Naive thymus-derived CD8-positive, alpha-beta T cell (primary cell): ENCODE measurements at places on chromosomes 7 and 10. TPM values are rescaled to one million over a fixed set of nuclear protein-coding genes. Genes with fewer than 3 reads are reported as not detected.

GRCh38 chr10:108913300-108913699 is 1010.0 kb downstream of the XPNPEP1 start:
- no peak for DNase-seq

- peak; percentile 50 for DNase-seq
Measured at GRCh38 chr10:31320550-31321211, 1.7 kb downstream of the ZEB1 start.

DNA sequence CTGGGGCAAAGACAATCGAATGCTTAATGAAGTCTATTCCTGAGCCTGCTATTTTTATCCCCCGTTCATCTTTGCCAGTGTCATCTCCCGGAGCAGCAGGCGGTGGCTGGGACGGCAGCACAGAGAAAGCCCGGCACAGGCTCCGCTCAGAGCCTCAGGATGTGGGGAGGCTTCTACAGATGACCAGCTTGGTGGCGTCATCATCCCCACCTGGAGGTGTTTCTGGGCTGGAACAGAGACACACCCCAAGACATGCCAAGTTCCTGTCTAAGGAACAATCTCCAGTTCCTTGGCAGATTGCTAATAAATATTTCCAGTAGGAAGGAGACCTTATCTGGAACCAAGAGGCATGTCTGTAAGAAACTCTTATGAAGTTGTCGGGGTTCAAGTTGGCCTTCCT is 552.4 kb upstream of the MGMT start:
- no peak for DNase-seq

DNA sequence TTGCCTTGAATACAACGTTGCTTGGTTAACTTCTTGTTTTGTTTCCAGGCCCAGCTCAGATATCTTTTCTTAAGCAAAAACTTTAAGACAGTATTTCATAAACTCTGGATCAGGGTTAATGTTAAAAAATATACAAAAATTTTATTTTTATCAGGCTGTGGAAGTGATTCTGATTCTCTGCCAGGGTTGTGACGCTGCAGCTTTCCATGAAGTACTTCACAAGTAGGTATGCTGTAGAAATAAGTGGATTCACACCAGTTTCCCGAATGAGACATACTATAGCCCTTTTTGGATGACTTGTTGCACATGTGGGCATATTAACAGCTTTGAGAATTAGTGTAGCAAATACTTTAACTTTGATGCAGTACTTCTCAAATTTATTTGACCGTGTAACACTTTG is 70.1 kb downstream of the CDK14 start:
- no peak for DNase-seq

DNA sequence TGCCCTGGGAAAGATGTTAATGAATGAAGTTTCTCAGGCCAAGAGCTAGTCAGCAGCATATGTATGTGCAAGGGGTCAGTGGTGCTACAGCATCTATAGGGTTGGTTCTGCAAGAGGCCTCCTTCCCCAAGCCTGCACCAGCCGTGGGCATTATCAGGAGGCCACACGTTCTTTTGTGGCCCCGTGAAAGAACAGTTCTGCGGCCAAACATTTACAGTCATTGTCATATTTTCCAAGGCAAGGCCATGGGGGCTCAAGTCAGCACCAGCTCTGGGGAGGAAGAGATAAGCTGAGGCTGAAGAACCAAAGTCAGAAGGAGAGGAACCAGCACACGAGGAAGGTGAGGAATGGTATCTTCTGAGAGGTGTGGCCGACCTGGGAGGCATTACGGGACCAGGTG is 54.4 kb upstream of the TMEM72 start:
- DNase-seq, result no peak

- no peak for DNase-seq
Measured at GRCh38 chr7:90597563-90598253, 1.6 kb downstream of the CDK14 start.

DNA sequence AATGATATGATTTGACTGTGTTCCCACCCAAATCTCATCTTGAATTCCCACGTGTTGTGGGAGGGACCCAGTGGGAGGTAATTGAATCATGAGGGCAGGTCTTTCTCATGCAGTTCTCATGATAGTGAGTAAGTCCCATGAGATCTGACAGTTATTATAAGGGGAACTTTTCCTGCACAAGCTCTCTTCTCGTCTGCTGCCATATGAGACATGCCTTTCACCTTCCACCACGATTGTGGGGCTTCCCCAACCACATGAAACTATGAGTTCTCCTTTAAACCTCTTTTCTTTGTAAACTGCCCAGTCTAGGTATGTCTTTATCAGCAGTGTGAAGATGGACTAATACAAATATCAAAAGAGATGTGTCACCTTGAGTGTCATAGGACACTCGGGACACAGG is 502.7 kb upstream of the PODXL start:
- no peak for DNase-seq

- DNase-seq, result no peak
Measured at GRCh38 chr10:16948361-16948760, 131.1 kb upstream of the RSU1 start.

DNA sequence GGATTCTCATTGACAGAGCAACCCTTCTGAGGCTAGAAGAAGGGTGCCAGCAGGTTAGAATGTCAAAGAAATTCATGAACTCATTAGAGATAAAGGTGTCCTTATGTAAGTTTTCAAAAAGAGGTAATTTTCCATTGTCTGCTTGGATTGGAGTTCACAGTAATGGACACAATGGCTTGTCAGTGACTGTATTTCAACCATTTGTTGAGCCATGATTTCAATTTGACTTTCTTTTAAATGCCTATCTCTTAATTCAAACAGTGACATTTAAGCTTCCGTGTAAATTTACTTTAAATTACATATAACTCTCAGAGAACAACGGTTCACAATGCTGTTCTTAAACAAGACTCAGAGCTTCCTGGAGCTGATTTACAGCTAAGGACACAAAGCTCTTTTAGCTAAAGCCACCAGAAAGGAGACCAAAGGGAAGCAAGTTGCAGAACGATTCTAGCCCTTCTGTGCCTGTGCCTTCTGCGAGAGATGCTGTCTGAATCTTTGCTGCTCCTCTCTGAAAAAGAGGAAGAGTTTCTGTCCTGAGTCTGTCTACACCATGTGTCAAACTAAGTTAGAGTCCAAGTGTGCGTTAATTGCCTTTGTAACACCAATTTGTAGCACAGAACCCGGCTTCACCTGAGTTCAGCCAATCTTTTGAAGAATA is 42.2 kb upstream of the PFKP start:
- DNase-seq, result no peak

GRCh38 chr7:34900891-34901513 is 136.3 kb downstream of the DPY19L1 start:
- no peak for DNase-seq

DNA sequence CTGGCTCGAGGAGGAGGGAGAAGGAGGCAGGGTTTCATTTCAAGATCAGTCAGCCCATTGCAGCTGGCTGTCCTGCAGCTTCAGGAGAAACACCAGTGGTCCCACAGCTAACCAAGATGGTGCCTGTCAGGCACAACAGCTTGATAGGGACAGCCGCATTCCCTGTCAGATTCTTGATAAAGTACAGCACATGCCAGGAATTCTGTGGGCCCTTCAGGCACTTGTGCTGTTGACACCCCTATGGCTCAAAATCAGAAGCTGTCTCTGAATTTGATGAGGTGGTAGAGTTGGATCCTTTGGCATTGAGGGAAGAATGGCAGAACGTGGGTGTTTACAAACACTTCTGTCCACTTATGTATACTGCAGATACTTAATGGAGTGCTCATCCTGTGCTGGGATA is 354.3 kb downstream of the KCNMA1 start:
- no peak for DNase-seq

- DNase-seq, result no peak
Measured at GRCh38 chr10:43404704-43405084, 4.3 kb downstream of the HNRNPF start.

DNA sequence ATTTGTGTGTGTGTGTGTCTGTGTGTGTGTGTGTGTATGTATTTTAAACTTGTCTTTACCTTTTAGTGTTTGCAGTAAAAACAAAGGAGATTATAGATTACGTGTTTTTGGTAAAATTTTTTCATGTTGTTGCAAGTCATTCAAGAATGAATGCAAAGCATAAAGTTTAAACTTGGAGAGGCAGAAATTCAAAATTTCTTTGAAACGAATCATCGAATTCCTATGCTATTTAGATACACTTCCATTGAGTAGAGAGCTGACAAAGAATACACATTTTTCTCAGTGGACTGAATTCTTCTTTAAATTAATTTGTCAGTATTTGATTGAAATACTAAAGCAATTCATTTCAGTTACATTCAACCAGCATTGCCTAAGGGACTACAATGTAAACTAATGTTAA is 66.0 kb upstream of the HDAC9 start:
- DNase-seq, result no peak

GRCh38 chr7:47715631-47716068 is 133.7 kb upstream of the TNS3 start:
- DNase-seq, result no peak

DNA sequence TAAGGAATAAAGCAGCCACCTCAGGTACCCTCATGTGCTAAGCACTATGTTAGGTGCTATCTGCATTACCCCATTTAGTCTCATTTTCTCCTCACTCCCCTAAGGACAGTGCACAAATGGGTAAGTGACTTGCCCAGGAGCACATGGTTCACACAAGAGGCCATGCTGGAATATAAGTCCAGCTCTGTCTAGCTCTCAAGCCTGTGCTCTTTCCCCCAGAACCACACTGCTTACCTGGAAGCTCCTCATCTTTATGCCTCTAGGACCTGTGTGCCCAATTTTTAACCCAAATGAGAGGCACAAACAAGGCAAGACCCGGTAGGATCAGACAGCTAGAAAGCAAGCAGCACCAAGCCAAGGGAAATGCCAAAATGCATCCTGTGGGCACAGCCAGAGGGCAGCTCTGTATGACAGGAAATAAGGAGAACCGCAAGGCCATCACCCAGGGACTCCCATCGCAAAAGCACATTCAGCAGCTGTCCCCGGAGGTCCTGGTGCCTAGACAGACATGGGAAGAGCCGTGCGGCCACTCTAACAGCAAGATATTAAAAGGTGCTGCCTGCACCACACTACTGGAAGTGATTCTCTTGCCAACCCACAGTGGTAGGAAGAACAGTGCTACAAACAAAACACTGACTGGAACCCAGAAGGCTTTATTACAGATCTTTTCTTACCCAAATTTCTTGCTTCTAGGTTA is 88.1 kb downstream of the GSAP start:
- DNase-seq, result peak; percentile 43

DNA sequence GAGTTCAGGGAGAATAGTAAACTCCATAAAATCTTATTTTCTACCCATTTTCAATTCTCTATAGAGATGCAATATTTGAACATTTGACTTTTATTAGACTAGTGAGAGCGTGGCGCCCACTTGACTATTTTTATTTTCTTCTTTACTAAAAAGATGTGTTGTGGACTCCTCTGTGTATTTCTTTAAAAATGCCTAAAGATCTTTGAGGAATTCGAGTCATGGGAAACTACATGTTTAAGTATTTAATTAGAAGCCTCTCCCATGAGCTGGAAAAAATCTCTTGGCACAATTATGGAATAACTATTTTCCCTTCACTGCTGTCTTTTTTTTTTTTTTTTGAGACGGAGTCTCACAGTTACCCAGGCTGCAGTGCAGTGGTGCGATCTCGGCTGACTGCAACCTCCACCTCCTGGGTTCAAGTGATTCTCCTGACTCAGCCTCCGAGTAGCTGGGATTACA is 124.2 kb downstream of the ARHGAP12 start:
- DNase-seq, result no peak

The MKRN1 gene
- total RNA-seq, result 143 TPM

The ELFN1 gene
- not detected for total RNA-seq

The EZH2 gene
- 9.2 TPM for total RNA-seq

The OR6B1 gene
- total RNA-seq, result not detected

The PLXNA4 gene
- total RNA-seq, result 0.30 TPM

The GIMAP6 gene
- total RNA-seq, result 216 TPM

The TSPAN13 gene
- 1.4 TPM for total RNA-seq

The DOCK1 gene
- not detected for total RNA-seq

The GLRX3 gene
- 47.6 TPM for total RNA-seq
